Naive thymus-derived CD4-positive, alpha-beta T cell (primary cell): ENCODE measurements at places on chromosomes 12 and 14.

DNA sequence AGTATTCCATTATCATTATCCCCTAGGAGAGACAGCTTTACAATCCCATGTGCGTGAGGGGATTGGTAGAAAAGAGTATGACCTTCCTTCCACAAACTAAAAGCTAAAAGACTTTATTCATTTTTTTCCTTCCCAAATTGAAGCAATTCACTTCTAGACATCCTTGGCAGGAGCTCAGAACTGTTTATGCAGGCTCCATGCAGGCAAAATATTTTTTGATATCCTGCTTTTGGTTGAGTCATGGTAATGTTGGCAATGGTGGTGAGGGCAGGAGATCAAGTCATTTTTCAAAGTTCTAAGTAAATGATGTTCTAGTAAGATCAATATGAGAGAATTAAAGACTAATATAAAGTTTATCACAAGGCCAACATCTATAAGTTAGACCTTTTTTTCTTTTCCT is 1.3 kb upstream of the PLEKHG7 start:
- DNase-seq: no peak

DNA sequence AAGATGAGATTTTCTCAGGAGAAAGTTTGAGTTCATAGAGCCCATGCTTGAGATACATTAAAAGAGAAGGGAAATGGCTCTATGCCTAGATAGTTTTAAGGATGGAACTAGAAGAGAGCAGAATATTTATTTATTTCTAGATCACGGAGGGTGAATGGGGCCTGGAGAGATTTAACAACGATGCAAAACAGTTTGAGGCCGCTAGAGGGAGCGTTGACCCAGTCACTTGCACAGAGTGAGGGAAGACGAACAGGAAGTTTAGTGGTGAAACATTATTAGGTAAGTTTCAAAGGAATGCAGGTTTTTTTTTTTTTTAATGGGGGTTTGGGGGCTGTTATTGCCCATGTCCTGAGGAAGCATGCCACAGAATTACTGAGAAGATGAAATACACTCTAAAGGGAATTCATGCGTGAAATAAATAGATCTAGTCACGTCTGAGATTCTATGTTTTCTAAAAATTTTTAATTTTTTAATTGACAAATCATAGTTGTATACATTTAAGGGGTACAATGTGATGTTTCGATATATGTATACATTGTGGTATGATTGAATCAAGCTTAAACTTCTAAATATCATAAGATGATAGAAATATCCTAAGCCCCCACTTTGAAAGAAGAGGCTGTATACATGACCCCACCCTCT is 14.8 kb upstream of the PPP1R1A start:
- peak; percentile 48 for DNase-seq

- no peak for DNase-seq
These were observed 293.0 kb downstream of the BTG1 start for GRCh38 chr12:91852634-91853033.

GRCh38 chr14:73245480-73246325 is 8.4 kb downstream of the PAPLN start:
- DNase-seq: no peak

DNA sequence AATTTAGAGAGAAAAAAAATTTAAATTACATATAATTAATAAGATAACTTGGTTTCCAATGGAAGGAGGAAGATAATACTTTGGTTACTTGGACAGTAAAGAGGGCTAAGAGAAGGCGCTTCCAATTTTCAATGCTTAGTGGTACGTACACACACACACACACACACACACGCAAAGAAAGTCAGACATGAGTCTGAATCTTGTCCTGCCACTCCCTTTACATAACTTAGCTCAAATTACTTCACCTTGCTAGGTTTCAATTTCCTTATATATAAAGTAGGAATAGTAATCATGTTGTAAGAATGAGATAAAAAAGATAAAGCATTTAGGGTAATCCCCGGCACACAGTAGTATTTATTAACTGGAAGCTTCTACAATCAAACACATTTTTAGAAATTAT is 39.7 kb upstream of the VCPKMT start:
- DNase-seq: no peak

- DNase-seq: no peak
These were observed 50.0 kb downstream of the VWF start for GRCh38 chr12:6074427-6074826.

- no peak for DNase-seq
These were observed 142.3 kb upstream of the PARP11 start for GRCh38 chr12:4015225-4016091.

GRCh38 chr14:63647696-63648410 is 6.2 kb upstream of the WDR89 start:
- no peak for DNase-seq
